ENCODE measurements at places on chromosomes 11 and 22.

GRCh38 chr11:130601141-130601540 lies 152.7 kb downstream of the ADAMTS15 start:
- DNase-seq, result no peak

GRCh38 chr22:47625531-47626427 lies 863.3 kb downstream of the TBC1D22A start:
- DNase-seq, result no peak

- peak; percentile 89 for DNase-seq
Measured at GRCh38 chr22:37581504-37581903, 1.6 kb upstream of the LGALS2 start.

- no peak for DNase-seq
Measured at GRCh38 chr22:35592418-35592967, 24.6 kb downstream of the MB start.

- no peak for DNase-seq
Measured at GRCh38 chr11:56705784-56706396, 7.0 kb downstream of the OR9G1 start.

DNA sequence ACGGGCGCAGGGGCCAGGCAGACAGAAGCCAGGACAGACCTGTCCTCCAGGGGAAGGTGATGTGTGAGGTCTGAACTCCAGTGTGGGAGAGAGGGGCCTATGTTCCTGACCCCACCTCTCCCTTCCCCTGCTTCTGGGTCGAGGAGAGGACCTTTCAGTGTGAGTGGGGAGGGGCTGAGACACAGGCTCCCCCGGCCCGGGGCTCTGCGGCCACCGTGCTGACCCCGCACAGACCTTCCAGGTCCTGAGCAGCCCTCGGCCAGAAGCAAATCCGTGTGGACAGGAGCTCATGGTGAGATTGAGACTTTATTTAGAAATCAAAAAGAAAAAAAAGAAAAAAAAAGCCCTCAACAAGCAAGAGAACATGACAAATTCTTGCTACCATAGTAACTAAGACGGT lies 680.5 kb downstream of the BRD1 start:
- DNase-seq, result no peak

- no peak for DNase-seq
Measured at GRCh38 chr11:59510941-59511589, at the start of gene OR4D9. Gene OR4D9, plus strand, starts transcription at chr11:59511539. Its CDS starts 3,374 bp downstream, at chr11:59514913.

DNA sequence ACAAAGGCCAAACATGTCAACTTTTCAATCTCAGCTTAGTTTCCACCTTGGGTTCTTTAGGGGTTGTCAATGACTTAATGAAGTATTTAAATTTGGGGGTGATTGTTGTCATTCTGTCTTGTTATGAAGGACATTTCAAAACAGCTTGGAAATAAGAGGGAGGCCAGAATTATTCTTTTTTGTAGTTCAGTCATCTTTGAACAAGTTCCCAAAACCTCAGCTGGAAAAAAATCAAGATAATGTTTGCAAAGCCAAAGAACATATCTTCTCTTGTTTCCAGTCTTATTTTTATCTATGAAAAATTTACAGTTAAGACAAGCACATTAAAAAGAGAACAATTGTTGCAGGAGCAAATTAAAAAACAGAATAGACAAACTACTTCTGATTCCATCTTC lies 612.8 kb downstream of the INSC start:
- no peak for DNase-seq

DNA sequence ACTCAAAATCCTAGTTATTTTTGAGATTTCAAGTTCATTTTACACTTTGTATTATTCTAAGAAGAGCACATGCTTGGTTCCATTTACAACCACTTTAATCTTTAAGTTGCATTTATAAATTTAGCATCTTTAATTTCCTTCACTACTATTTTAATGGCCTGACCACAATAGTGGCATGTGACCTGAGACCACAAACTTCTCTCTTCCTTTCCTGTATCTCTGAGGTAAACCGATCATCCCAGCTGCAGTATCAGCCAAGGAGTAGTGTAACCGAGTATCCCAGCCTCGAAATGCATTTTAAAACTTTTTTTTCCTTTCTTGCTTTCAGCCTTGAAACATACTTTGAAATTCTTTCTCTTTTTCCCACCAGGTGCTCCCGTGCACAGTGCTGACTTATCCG lies 28.7 kb upstream of the CBX6 start:
- DNase-seq, result no peak

DNA sequence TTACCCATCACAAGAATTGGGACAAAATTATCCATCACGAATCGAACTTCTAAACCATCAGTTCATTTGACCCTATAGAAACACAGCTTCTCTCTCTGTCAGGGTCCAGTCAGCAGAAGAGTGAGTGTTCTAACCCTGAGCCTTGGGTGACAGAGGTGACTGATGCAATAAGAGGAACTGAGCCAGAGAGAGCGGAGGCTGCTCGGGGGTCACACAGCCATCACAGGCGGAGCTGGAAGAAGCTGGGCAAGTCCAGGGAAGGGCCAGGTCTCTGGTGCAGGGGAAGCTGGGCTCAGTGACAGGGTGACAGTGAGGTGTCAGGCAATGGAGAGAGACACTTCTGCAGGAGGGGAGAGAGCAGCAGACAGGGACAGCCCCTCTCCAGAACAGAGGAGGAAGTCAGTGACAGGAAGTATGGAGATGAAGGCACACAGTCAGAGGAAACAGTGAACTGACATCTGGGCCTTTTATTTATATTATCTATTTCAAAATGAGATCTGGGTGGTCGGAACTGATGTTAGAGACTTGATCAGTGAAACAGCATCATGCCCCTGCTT lies 184.0 kb upstream of the TBCEL start:
- no peak for DNase-seq

- DNase-seq, result no peak
Measured at GRCh38 chr11:57290288-57290687, 34.5 kb downstream of the TNKS1BP1 start.

GRCh38 chr11:35598254-35599125 lies 19.8 kb upstream of the FJX1 start:
- DNase-seq, result no peak

- no peak for DNase-seq
Measured at GRCh38 chr11:27139742-27140367, 99.2 kb downstream of the BBOX1 start.

DNA sequence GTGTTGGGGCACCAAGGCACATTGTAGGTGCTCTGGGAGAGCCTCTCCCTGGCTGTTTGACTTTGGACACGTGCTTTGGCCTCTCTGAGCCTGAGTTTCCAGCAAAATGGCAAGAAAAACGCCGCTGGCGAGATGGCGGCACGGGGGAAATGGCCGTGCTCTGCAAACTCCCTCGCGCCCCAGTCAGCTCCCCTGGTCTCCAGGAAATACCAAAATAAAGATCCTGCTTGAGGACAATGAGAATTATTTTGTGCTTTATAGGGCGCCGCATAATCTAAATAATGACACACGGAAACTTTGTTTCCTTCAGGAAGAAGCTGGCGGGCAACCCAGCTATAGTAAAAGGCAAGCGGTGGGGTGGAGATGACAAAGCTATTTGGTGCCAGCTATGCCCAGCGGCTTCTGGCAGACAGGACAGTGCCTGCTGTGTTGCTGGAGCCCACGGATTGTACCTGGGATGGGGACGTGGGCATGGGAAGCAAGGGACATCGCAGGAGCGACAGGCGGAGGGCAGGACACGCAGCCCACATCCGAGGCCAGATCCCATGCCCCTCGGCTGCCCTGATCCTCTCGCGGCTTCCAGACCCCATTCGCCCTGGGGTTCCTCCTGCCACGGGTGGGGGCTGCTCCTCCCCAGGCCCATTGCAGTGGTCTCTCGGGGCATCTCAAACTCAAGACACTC lies 26.3 kb upstream of the RFPL3 start:
- no peak for DNase-seq

DNA sequence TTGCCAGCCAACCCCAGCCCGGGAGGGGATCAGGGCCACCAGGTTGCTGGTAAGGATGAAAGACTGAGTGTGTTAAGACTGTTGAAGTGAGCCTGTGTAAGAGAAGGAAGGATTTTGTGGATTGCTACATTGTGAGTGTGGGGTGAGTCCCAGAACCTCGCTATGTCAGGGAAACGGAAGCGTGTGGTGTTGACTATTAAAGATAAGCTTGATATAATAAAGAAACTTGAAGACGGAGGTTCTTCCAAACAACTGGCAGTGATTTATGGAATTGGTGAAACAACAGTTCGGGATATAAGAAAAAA lies 627 bp downstream of the JRKL start:
- DNase-seq, result no peak

DNA sequence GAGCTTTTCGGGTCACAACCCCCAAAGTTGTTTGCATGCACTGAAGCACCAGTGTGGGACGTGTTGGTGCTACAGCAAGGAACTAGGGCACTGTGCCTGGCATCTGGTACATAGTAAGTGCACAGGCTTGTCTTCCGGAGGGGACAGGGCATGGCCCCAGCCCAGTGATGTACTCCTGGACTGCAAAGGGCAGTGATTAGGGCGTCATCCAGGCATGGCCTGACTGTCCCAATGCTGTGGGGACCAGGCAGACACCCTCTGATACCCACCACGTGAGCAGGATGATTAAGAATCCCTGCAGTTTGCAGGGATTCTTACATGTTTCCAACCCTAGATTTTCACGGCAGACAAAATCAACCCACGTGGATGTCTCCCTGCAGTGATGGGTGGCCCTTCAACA lies 50.0 kb upstream of the RFPL3 start:
- DNase-seq, result no peak

- DNase-seq, result no peak
Measured at GRCh38 chr11:57490456-57491248, 24.9 kb downstream of the SLC43A1 start.

DNA sequence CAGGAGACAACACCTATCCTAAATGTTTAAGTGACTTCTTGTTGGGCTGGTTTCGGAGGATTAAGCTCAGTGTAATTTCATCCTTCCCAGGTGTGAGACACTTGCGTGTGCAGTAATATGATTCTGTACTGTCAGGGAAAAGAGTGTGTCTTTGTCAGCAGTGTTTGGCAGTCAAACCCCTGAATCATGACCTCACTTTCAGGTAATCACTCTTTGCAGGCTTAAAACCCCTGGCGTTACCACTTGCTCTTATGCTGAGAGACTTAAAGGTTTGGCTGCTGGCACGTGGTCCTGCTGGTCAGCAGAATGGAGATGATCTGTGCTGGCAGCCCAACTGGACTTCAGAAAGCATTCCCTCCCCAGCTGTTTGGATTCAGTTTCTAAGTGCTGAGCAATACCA lies 56.1 kb downstream of the APIP start:
- DNase-seq, result no peak

DNA sequence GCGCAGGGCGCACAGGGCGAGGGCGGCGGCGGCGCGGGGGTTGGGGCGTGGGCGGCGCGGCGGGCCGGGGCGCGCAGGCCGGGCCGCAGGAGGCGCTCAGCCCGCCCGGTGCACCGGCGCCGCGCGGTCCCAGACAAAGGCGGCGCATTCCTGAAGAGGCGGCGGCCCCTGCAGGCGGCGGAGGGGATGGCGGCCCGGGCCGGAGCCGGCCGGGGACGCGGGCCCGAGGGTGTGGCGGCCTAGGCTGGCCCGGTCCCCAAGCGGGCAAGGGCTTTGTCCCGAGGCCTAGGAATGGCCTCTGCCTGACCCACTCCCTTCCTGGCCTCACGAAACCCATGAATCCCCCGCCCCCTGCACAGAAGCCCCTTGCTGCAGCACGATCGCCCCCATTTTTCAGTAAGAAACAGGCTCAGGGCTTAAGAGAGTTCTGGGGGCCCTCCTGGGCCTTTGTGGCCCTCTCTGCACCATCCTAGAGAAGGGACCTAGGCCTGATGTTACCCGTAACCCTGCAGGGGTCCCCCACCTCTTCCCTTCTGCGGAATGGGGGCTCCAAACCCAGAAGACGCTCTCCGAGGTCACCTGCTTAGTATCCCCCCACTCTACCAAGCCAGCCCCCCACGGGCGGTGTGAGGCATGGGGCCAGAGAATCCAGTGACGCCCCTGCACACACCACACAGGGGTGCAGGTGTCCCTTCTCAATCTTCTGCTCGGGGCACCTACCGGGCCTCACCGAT lies at the start of gene RTN4R:
Gene RTN4R (minus strand): TSS at position 40 of the 734 bp plus-strand sequence. CDS start 226 bp downstream, outside the sequence.
- peak; percentile 62 for DNase-seq

GRCh38 chr11:46198245-46199240 lies 77.3 kb upstream of the PHF21A start:
- no peak for DNase-seq

GRCh38 chr11:18144243-18144642 lies 11.9 kb downstream of the MRGPRX3 start:
- no peak for DNase-seq

GRCh38 chr11:67057205-67057672 lies 592 bp downstream of the RHOD start:
- no peak for DNase-seq

- no peak for DNase-seq
Measured at GRCh38 chr11:134071766-134072402, 3.0 kb downstream of the JAM3 start.

DNA sequence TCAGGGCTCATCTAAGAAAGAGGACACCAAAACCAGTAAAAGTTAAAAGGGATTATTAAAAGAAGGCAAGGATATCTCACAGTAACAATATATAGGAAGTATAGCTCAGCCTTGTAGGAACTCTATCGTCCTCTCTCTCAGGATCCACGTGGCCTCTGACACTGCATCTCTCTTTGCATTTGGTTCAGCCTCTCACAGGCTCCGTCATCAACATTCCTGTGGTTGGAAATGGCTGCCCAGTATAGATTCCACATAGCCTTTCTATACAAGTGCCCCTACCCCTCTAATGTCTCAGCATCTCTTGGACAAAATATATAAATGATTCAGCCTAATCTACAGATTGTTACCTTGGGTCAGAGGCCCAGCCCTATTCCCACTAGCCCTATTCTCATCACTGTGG lies 101.3 kb upstream of the DBX1 start:
- DNase-seq, result no peak

- DNase-seq, result no peak
Measured at GRCh38 chr11:128898580-128899344, 7.6 kb downstream of the KCNJ5 start.

GRCh38 chr11:61716478-61717285 lies 35.8 kb upstream of the MYRF start:
- no peak for DNase-seq

DNA sequence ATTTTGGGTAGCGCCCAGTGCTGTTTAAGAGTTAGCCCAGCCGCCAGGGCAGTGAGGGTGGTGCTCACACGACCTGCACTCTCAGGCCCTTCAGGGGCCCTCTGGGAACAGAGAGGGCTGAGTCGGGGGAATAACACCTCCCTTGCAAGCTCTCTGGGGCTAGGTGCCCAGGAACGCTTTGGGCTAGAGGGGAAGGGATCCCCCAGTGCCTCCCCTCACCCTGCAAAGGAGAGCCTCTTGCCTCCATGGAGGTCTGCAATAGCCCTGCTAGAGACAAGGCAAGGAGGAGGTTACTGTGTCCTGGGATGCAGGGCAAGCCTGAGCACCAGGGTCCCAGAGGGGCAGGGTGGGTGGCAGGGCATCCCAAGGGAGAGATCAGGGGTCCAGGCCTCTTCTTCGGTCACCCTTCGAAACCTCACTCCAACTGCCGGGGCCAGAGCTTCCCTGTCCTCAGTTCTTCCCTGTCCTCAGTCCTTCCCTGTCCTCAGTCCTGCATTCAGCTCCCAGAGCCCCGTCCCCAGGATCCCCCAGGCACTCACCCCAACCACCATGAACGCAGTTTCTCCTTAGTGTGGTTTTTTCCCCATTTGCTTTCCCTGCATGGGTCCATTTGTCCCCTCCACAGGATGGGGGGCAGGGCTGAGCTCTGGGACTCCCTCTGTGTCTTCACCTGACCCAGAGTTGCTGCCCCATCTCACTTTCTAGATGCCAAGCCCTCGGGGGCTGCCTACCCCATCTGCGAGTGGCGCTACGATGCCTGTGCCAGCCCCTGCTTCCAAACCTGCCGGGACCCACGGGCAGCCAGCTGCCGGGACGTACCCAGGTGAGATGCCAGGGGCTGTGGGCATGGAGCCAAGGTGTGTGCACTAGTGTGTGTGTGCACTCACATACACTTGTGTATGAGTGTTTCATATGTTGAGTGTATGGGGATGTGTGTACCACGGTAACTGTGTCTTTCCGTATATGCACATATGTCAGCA lies 60.8 kb downstream of the OTOG start:
- DNase-seq, result no peak

- DNase-seq, result no peak
Measured at GRCh38 chr11:125873881-125874555, 13.4 kb upstream of the HYLS1 start.
